ENCODE measurements at places on chromosomes 2 and 18.

GRCh38 chr18:79515944-79516351, 120.2 kb downstream of the NFATC1 start:
- DNase-seq = no peak

DNA sequence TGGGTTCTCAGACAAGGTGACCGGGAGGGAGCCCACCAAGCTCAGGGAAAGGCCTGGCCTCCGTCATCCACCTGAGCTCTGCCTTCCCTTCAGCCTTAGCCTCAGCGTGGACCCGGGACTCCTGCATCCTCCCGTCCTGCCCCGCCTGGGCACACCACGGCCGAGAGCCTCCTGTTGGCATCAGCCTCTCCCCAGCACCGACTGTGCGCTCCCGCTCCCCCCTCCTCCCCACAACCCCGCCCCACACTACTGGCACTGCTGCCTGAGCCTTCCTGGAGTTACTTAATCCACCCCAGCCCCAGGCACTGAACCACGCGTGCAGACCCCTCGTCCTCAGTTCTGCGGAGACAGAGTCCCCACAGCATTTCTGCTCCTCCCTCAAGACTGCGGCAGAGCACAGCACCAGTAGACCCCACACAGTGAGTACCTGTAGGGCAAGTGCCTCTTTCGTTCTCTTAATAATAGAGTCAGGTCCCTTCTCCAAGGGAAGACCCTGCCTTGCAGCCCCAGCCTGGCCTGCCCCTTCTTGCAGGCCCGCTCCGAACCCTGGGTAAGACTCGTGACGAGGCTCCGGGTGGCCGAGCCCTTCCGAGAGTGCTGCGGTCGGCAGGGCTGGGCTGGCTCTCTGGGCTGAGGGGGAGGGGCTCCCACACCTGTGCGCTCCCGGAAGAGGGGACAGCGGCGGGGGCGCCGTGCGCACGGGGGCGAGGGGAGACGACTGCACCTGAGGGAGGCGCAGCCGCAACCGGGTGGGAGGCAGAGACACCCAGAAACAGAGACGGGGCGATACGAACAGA, at the start of gene AMER3:
Gene AMER3 (plus strand): TSS at position 285 of the 797 bp plus-strand sequence. CDS start 6,533 bp downstream, outside the sequence.
- DNase-seq = no peak

DNA sequence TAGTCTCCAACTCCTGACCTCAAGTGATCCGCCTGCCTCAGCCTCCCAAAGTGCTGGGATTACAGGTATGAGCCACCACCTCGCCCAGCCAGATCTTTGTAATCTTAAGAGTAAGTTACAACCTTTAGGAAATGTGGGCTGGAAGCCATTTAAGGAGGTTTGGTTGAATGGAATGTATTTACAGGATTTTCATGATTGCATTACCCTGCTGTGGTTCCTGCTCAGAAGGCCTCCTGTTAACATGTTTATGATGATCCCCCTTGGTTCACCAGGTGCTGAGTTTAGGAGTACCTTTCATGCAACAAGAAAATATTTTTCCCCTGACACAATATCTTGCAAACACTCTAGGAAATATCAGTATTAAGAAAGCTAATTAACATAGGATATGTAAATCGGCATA, 187.4 kb upstream of the SH3BP4 start:
- no peak for DNase-seq

DNA sequence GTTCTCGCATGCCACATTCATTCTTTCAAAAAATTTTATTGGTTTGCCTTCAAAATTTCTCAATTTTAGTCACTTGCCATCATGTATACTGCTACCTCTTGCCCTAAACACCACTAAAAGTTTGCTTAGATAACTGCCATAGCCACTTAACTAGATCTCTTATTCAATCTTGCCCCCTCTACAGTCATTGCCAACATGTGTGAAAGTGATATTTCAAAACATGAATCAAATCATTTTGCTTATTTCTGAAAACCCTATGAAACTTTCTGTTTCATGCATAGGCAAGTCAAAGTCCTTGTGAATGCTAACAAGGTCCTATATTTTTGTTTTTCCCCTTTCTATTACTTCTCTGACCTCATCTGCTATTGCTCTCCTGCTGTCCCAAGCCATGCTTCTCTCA, 397.1 kb downstream of the KCNJ3 start:
- DNase-seq = no peak

DNA sequence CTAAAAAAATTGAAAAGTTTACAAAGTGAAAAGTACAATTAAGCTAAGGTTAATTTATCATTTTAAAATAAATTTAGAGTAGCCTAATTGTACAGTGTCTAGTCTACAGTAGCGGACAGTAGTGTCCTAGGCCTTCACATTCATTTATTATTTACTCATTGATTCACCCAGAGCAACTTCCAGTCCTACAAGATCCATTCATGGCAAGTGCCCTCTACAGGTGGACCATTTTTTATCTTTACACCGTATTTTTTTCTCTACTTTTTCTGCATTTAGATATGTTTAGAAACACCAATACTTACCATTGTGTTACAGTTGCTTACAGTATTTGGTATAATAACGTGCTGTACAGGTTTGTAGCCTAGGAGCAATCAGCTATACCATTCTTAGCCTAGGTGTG, 84.1 kb downstream of the TSN start:
- no peak for DNase-seq

GRCh38 chr2:236164925-236165841, 3.0 kb downstream of the GBX2 start:
- DNase-seq = peak; percentile 31

DNA sequence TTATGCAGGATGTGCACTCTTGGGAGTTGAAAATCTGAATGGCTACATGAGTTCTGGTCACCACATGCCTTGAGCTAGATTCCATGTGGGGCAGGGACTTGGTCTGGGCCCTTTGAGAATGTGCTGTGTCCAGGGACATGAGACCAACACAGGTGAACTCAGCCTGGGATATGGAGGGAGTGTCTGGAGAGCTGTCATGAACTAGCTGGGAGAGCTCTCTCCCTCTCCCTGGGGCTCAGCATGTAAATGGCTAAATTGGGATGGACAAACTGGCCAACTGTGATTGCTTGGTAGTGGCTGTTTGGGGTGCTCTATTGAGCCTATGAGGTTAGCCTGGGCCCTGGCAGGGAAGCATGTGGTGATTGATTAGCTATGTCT, 105.1 kb upstream of the HS6ST1 start:
- no peak for DNase-seq

DNA sequence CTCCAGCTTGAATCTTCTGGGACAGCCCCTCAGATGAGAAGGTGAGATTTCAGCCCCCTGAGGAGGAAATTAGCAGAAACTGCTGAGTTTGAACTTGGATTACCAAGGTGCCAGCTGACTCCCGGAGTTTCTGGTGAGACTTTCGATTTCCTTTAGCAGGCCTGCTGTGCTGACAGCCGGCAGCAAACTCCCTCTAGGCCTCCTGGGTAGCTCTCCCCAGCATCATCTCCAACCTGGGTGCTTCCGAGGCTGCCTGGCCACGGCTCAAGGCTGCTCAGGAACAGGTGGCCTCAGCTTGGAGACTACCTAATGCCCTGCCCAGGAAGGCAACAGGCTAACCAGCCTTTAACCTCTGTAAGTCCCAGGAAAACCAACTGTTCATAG, 16.5 kb downstream of the SDC1 start:
- no peak for DNase-seq

GRCh38 chr2:47751856-47752414, 31.0 kb upstream of the MSH6 start:
- DNase-seq = no peak

- no peak for DNase-seq
These were observed 8.4 kb upstream of the SATB2 start for GRCh38 chr2:199465988-199466691.

DNA sequence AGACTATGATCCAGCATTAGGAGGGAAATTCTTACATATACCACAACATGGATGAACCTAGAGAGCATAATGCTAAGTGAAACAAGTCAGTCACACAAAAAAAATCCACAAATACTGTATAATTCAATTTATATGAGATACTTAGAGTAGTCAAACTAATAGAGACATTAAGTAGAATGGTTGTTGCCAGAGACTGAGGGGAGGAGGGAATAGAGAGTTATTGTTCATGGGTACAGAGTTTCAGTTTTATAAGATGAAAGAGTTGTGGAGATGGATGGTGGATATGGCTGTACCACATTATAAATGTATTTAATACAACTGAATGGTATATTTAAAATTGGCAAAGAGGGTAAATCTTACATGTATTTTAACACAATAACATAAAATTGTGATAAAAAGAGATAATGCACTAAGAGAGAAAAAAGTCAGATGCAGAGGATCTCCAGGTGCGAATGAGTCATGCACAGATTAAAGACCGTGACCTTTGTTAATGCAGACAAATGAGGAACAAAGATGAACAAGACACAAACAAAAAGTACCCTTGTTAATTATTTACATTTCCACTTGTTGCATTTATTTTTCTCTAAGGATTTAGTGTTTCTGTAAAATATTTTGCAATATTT, 541.7 kb upstream of the MEX3C start:
- DNase-seq = no peak

- peak; percentile 24 for DNase-seq
These were observed 12.0 kb downstream of the ALPG start for GRCh38 chr2:232418466-232419244.

DNA sequence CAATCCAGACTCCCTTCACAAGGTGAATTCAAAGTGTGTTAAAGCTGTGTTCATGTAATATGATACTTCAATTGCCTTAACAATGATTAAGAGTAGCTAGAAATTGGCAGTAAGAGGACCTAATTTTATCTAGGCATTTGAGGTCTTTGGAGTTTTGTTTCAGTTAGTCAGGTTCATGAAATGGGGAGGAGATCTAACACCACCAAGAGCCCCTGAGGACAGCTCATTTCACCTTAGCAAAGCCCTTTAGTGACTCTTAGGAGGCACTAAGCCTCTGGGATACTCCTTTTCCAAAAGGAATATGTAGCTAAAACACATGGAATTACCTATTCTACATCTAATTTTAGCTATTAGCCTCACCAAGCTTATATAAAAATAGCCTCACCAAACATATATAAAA, 716.5 kb upstream of the RAB6C start:
- DNase-seq = no peak

DNA sequence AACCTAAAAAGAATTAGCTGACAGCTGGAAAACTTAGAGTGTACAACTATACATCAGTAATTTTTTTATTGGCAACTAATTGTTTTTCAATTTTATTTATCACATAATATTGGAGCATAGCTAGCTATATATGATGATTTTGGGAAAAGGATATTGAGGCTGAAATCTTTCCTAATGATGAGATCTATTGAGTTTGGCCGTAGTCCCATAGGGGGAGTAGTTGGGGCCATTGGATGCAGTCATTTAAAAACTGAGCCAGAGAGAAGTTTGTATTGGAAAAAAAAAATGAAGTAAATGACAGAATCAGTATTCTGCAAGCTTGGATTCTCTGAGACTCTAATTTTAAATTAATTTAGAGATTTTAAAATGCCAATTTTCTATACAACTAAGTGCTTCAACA, 179.8 kb downstream of the LTBP1 start:
- no peak for DNase-seq

- DNase-seq = no peak
These were observed 18.8 kb upstream of the MRPL33 start for GRCh38 chr2:27752551-27753237.

GRCh38 chr2:45268631-45269030, 259.4 kb upstream of the SIX2 start:
- no peak for DNase-seq
